ENCODE measurements at places on chromosomes 2 and 18.
A peak's percentile ranks its signal among the peaks of the same experiment; 100 is the strongest.

DNA sequence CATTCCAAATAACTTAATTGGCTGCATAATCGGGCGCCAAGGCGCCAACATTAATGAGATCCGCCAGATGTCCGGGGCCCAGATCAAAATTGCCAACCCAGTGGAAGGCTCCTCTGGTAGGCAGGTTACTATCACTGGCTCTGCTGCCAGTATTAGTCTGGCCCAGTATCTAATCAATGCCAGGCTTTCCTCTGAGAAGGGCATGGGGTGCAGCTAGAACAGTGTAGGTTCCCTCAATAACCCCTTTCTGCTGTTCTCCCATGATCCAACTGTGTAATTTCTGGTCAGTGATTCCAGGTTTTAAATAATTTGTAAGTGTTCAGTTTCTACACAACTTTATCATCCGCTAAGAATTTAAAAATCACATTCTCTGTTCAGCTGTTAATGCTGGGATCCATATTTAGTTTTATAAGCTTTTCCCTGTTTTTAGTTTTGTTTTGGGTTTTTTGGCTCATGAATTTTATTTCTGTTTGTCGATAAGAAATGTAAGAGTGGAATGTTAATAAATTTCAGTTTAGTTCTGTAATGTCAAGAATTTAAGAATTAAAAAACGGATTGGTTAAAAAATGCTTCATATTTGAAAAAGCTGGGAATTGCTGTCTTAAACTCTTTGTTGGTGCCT is 1.4 kb downstream of the PCBP1 start:
- no peak for DNase-seq

- DNase-seq: no peak
These were observed 154.2 kb upstream of the DLX2 start for GRCh38 chr2:172256886-172257285.

DNA sequence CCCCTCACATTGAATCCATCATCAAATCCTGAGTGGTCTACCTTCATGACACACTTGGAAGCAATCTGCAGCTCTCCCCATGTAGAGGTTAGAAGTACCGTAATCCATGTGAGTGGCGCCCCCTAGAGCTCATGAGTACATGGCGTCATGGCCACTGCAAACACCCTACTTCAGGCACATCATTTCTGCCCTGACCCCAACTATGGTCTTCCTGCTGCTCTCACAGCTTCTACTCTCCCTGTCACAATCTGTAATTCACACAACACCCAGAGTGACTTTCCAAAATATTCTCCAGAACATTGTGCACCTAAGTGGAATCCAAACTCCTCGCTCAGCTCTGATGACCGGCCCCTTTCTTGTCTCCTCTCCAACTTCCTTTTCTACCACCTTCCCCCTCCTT is 141.9 kb downstream of the ANKRD44 start:
- DNase-seq: peak; percentile 81

DNA sequence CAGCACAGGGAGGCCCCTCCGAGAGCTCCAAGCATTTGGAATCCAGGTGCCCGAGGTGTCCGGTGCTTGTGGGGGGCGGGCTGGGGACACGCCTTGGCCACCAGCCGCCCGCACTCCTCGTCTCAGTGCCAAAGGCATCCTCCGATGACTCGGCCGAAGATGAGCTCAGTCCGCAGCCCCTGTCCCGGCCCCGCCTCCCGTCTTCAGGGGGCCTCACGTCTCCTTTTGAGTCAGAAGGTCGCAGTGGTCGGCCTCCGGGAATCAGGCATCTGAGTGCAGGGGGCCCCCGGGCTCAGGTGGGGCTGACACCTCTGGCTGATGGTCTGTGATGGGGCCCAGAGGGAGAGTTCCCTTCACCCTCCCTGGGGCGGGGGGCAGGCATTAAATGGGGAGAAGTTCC is 74.8 kb downstream of the NFATC1 start:
- DNase-seq: no peak

GRCh38 chr18:6578686-6579085 is 150.8 kb upstream of the ARHGAP28 start:
- no peak for DNase-seq
